Activated CD8-positive, alpha-beta memory T cell treated with anti-CD3 and anti-CD28 coated beads for 4 hours (primary cell): ENCODE measurements at places on chromosomes 2 and 18.

DNA sequence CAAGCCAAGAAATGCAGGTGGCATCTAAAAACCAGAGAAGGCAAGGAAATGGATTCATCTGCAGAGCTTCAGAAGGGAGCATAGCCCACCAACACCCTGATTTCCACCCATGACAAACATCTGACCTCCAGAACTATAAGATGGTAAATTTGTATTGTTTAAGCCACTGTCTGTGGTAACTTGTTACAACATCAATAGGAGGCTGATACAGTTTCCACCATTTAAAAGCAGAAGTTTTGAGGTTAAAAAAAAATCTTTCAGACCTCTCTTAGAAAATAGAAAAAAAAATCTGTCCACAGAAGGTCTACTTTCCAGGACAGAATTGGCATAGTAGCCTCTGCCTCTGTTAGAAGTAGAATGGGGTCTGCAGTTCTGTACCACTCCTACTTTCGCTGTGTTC, 37.2 kb downstream of the SLC40A1 start:
- no peak for DNase-seq

DNA sequence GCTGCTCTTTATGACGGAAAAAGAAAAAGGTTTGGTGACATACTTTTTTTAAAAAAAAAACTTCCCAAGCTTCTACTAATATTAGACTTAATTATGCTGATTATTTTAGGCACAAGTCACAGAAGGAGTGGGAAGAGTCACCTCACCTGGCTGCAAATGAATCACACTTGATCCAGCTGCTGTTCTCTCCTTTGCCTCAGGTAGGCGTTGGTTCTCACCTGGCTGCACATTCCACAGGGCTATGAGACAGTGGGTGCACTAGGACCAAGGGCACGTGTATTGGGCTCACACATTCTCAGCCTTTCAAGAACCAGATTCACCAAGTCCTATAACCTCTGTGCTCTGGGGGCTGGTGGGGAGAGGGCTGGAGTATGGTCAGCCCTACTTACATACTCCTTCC, 93.3 kb downstream of the TGFA start:
- DNase-seq: no peak

- DNase-seq: no peak
These were observed 41.6 kb upstream of the RMDN2 start for GRCh38 chr2:37883518-37883917.

- DNase-seq: no peak
These were observed 343.6 kb upstream of the SYT4 start for GRCh38 chr18:43620936-43621335.

DNA sequence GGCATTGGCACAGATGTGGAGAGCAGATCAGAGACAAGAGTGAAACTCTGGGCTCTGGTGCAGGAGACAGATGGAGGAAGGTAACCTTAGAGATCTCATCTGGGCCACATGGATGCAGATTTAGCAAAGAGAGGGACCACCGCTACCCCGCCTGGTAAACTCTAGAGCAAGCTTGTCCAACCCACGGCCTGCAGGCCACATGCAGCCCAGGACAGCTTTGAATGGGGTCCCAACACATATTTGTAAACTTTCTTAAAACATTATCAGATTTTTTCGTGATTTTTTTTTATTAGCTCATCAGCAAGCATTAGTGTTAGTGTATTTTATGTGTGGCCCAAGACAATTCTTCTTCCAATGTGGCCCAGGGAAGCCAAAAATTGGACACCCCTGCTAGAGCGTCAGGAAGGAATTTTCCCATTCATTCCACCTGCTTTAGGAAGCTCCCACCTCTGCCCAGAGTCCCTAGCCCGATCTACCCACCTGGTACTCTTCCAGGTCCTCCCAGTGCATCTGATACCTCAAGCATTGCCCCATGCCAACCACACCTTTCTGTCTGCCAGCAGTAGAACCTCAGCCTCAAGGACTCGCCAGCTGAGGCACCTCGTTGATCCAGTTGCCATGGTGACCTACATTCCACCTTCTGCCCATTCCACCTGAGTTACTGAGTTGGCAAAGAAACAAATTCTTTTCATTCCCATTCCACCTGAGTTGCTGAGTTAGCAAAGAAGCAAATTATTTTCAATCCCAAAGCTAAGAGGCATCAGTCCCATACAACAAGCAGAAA, at the start of gene CIB4:
Gene CIB4 (minus strand): TSS at position 586 of the 784 bp plus-strand sequence. CDS start 52 bp downstream, at position 534.
- DNase-seq: no peak

DNA sequence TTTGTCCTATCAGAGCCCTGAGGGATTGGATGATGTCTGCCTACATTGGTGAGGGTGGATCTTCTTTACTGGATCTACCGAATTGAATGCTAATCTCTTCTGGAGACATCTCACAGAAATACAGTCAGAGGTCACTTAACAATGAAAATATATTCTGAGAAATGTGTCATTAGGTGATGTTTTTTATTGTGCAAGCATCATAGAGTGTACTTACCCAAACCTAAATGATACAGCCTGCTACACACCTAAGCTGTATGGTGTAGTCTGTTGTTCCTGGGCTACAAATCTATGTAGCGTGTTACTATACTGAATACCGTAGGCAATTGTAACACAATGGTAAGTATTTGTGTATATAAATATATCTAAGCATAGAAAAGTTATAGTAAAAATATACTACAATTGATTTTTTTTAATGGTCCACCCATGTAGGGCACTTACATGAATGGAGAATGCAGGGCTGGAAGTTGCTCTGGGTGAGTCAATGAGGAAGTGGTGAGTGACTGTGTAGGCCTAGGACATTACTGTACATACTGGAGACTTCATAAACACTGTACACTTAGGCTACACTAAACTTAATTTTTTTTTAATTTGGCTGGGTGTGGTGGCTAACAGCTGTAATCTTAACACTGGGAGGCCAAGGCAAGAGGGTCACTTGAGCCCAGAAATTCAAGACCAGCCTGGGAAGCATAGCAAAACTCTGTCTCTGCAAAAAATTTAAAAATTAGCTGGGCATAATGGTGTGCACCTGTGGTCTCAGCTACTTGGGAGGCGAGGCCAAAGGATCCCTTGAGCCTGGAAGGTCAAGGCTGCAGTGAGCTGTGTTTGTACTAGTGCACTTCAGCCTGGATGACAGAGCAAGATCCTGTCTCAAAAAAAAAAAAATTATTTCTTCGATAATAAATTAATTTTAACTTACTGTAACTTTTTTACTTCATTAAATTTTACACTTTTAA, 226.3 kb upstream of the UBE2E3 start:
- DNase-seq: no peak

- DNase-seq: no peak
These were observed 9.9 kb downstream of the ACVR1 start for GRCh38 chr2:157866202-157866601.

DNA sequence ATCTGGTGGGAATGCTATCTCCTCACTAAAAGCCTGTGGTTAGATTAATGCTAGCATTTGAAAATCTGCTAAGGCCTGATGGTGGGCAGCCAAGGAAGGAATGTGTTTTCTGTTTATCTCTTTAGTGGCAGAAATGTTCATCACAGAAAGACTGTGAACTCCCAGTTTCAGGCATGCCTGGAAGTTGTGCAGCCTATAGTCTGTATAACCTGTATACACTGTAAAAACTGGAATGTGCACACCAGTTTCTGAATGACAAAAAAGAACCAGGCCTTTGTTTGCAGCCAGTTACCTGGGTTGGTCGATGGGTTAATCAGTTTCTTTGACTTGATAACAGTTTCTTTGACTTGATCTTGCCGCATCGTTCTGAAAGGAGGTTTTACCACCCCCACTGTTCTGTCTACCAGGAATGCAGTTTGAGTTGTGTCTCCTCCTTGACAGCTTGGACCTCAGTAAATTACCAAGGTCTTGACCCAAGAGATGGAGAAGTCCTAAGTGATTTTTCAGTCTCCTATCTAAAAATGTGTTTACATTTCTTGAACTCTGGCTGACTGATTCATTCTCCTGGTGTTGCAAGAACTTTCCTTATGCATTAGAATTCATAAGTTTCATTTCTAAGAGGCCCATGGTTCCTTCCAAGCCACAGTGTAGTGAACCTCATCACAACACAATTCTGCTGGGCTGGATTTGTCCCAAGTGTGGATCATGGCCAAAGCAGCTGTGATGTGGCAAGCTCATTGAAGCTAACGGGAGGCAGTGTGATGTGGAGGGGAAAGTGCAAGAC, 62.2 kb downstream of the KIAA2012 start:
- no peak for DNase-seq

GRCh38 chr18:31736630-31737029, 24.1 kb downstream of the SLC25A52 start:
- no peak for DNase-seq

GRCh38 chr2:182890773-182891378, 24.4 kb upstream of the FRZB start:
- DNase-seq: no peak

- DNase-seq: no peak
These were observed 108.4 kb upstream of the BZW1 start for GRCh38 chr2:200703127-200703925.

DNA sequence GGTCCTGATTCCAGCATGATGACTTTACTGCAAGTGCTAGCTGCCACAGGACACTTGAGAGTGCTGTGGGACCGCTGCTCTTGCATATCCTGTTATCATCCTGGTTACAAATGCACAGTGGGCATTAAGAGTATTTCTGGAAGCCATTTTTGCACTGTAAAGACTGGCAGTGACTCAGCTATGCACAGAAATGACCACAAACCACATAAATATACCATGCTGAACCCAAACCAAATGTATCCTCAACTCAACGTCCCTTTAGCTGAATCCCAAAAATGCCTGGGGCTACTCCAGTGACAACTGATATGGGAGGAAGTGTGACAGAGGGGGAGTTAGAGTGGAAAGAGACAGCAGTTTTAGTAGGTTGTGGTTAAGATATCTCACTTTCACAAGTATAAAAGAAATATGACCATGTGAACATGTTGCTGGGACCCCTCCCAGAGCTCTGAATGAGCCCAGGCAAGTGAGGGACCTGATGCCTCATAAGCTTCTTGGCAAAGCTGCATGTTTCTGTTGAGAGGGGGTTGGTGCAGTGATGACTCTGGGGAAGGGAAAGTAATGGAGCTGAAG, 37.3 kb downstream of the RHBDD1 start:
- no peak for DNase-seq

- no peak for DNase-seq
These were observed 56.1 kb downstream of the OSBPL6 start for GRCh38 chr2:178250429-178250828.

GRCh38 chr2:58701688-58702301, 460.7 kb upstream of the FANCL start:
- DNase-seq: no peak

- DNase-seq: no peak
These were observed 185.5 kb upstream of the SETBP1 start for GRCh38 chr18:44495151-44495550.

DNA sequence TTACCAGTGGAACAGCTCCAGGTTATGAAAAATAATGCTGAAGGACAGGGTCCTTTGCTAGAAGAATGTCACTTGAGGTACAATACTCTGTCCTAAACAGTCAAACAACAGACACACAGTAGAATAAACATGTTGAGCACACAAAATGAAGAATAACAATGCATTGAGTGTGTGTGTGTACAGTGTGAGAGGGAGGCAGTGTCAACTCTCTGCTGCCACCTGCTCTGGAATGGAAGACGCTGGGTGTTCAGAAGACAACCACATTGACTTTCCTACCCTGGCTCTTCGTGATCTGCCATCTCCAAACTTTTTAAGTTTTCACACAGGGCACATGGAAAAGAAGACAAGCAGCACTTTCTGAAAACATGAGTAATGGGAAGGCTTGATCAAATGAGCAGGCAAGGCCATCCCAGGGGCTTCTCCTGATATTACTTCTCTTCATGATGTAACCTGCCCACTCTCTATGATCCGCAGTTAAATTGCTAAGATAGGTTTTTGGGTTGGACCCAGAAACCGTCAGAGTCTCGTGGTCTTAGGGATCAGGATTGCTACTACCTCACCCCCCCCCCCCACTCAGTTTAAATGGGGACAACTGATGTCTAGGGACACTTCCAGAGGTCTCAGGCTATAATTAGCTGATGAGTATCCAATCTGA, 533.2 kb upstream of the TNP1 start:
- DNase-seq: no peak

DNA sequence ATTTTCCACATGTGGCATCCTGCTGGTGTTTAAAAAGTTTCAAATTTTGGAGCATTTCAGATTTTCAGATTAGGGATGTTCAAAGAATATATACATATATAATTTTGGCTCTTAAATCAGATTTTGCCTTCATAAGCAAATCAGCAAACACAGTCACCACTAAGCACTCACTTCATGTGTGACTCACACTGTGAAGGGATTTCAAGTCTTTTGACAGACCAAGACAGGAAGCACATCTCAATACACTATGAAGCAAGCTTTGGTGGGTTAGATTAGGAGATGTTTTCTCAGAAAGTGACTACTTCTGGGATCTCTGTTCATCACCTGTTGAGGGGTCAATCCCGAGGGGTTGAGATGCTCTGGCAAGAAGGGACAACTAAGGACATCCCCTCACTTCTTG, 227.8 kb upstream of the RBBP8 start:
- DNase-seq: no peak

DNA sequence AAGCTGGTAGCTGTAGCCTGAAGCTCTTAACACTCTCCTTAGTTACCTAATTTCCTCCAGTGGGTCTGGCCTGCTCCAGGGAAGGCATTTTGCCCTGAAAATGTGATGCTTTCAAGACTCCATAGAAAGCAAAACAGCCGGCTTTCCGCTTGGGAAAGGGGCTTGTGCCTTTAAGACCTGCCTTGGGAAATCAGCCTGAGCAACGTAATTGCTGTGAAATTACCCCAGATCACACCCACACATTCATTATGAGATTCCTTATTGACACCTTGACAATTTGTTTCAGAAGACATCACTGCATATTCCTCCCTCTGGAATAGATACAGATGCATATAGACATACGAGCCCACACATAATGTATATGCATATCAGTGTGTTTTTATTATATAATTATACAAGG, 190.5 kb upstream of the SKOR2 start:
- no peak for DNase-seq

DNA sequence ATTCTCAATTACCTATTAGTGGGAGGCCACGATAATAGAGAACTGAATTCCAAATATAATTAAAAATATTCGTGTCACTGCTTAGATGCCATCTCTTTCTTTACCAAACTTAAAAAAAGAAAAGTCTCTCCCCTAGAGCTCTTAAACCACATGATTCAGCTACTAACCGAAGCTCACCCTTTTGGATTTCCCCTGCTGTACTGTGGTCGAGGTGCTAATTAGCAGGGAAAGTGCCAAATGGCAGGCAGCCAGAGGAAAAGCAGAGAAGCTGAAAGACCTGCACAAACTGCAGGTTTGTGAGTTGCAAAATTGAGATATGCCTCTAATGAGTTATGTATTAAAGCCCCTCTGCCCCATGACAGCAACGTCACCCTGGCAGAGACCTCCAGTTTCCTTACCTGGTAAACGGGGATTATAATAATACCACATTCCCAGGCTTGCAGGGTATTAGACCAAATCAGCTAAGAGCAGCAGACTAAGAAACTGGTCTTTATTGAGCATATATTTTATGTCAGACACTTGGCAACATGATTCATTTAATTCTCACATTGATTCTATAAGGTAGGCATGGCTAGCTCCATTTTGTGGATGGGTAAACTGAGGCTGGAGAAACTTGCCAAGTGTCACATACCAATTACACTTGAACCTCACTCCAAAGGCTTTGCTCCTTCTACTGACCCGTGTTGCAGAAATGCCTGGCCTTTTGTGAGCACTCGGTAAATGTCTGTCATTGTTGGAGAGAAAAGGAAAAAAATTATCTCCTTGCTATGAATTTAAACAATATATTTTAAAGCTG, 259.7 kb downstream of the LPIN1 start:
- peak; percentile 51 for DNase-seq

GRCh38 chr2:43879261-43879660, 40.5 kb downstream of the ABCG8 start:
- no peak for DNase-seq
